Bronchial epithelial cell (primary cell): ENCODE measurements at places on chromosomes 6 and 20. TPM values are rescaled to one million over a fixed set of nuclear protein-coding genes. Genes with fewer than 3 reads are reported as not detected.
A peak's percentile ranks its signal among the peaks of the same experiment; 100 is the strongest.

GRCh38 chr20:59696476-59696875, 92.1 kb downstream of the PHACTR3 start:
- no peak for DNase-seq

DNA sequence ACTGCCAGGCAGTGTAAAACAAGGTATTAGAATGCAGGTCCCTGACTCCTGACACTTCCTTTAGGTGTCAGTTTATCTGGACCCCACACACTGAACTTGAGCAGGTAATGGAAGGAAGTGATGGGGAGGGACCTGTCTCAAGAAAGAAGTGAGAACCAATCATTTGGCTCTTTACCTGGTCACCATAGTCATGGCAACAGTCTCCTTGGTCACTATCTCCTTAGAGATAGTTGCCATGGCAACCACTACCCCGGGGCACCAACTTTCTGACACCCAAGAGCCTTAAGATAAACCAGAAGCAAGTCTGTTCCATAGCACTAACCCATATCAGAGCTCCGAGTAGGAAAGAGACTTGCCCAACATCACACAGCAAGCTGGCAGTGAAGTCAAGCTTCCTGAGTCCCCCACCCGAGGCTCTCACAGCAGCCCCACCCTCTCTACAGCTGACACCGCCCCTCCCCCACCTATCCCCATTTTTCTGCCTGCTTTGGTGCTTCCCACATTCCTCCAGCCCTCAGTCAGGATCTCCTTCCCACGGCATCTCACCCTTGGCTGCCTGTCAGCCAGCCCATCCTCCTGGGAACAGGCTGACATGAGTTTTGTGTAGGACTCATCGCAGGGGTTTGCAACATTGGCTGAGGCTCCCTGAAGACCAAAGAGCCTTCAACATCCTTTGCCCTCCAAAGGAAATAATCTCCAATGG, 16.3 kb upstream of the HM13 start:
- no peak for DNase-seq

- DNase-seq = peak; percentile 90
Observed at GRCh38 chr6:25193460-25194171, 85.6 kb upstream of the CARMIL1 start.

- peak; percentile 5 for DNase-seq
Observed at GRCh38 chr20:63009988-63010769, 3.4 kb upstream of the BHLHE23 start.

The OVOL2 gene
- total RNA-seq = 27.6 and 28.5 TPM in 2 replicates

DNA sequence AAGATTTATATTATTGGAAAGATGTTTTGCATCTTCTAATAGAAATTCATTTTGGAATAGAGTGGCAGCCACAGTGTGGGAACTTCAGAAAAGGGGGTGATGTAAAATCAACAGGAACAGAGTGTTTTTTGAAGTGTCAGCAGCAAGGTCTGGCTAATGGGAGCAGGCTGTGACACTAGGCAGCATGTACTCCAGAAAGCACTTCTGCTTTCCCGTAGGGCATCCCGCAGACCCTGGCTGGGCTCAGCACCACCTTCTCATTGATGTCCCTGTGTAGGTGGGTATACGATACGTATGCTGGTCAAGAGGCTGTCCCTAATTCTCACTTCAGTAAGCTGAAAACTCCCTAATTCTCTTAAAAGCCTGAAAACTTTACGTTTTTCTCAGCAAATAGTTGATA, 74.7 kb downstream of the EYA4 start:
- no peak for DNase-seq

The TREML2 gene
- under 0.01 TPM in 1 of 2 replicates, not detected in the other for total RNA-seq

The TRMT6 gene
- 15.8 and 18.4 TPM in 2 replicates for total RNA-seq

- peak; percentile 69 for DNase-seq
Observed at GRCh38 chr6:30154709-30155519, 6.1 kb downstream of the TRIM10 start.

GRCh38 chr6:90233994-90234393, 62.6 kb downstream of the BACH2 start:
- no peak for DNase-seq

The MAP7 gene
- total RNA-seq = 30.8 and 50.4 TPM in 2 replicates

DNA sequence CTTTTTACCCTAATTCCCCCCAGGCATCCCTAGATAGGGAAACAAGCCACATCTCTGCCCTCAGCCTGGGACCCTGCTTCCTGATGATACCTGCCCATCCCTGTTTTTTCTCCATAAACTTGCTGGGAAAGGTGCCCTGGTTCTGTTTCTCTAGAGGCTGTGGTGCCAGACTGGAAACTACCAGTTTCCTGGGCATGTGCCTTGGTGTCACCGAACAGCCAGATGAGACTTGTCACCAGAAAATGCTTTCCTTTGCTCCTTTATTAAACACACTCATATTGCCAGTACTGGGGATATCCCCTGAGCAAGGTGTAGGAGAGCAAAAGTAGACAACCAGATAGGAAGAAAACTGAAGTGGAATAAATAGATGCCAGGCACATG, 16.8 kb downstream of the SRSF3 start:
- no peak for DNase-seq

DNA sequence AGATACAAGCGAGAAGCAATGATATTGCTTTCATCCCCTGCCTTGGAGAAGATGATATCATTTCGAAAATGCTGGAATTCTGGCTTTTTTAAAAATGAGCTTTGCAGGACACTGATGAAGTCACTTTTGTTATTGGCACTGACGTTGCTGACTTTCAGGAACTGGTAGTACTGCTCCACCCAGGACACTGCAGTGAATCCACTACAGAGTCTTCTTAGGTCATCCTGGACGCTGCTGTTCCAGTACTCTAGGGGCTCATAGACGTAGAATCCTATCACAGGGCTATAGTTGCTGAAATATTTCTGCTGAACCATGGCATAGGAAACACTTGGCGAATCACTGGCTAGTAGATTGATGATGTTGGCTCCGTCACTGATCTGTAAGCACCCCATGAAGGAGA, 97.2 kb downstream of the OPN5 start:
- no peak for DNase-seq

The PPP1R3G gene
- total RNA-seq = 1.8 and 1.9 TPM in 2 replicates

DNA sequence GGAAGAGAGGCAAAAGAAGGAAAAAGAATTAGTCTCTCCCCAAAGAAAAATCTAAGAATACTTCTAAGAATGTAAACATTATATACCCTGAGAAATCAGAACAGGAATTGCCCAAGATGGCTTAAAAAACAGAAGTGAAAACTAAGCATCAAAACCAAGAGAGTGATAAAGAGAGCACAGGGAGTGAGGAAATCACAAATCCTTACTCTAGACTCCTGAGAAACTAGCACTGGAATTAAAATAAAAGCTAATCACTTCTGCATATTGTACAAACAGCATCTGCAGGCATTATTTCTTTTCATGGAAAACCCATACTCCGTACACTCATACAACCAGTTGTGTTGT, 285.7 kb downstream of the BTBD9 start:
- no peak for DNase-seq

DNA sequence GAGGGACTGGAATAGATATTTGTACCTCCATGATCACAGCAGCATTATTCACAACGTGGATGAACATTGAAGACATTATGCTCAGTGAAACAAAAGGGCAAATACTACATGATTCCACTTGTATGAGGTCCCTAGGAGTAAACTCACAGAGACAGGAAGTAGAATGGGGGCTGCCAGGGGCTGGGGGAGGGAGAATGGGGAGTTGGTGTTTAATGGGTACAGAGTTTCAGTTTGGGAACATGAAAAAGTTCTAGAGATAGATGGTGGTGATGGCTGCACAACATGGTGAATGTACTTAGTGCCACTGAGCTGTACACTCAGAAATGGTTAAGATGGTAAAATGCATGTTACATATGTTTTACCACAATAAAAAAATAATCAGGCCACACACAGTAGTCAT, 164.3 kb upstream of the RREB1 start:
- DNase-seq = no peak

DNA sequence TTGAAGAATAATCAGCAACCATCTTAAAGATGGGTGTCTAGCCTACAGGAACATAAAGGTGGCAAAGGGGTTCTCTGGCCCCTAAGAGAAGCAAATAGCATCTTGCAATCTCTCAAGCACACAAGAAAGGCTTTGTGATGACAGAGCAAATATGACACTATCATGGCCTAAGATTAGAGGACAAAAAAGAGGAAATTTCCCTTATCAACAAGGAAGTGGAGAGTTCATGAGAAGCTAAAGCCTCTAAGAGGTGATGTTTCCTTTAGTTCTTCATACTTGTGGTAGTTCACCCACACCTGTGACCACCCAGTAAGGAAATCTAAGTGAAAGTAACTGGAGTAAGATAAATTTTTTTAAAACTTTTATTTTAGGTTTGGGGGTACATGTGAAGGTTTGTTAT, 88.4 kb downstream of the OLIG3 start:
- DNase-seq = no peak

The OLIG3 gene
- total RNA-seq = not detected in 2 replicates

The STMN3 gene
- total RNA-seq = 0.26 TPM in 1 of 2 replicates, not detected in the other

GRCh38 chr6:140956571-140957369, 1176.0 kb upstream of the GJE1 start:
- DNase-seq = peak; percentile 28

DNA sequence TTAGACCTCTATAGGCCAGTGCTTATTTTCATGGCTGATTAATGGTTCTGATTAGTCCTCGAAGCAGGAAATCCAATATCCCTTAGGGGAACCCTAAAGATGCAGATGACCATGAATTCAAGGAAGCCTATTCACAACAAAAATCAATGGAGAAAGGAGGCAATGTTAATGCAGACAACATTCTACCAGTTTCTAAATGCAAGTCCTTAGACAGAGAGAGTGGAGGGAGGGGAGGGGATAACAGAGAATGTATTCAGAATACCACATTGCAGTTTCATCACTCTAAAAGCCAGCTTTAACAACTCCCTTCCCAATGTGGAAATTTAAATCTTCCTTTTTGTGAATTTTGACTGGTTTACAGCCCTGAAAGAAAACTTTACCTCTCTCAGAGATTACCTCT, 87.1 kb upstream of the POU3F2 start:
- DNase-seq = no peak

DNA sequence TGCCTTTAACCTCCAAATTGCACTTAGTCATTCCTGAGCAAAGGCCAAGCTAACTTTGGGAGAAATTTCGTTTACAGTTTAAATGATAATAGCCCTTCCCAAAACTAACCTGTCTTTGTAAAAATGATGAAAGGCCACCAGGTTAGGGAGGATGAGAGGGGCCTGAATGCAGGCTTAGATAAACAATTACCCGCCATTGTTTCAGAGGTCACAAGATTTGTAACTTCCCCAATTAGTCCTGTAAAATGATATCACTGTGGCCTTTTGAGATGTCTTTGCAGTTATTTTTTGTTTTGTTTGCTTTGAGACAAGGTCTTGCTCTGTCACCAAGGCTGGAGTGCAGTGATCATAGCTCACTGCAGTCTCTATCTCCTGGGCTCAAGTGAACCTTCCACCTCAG, 26.3 kb downstream of the GNL1 start:
- DNase-seq = no peak

DNA sequence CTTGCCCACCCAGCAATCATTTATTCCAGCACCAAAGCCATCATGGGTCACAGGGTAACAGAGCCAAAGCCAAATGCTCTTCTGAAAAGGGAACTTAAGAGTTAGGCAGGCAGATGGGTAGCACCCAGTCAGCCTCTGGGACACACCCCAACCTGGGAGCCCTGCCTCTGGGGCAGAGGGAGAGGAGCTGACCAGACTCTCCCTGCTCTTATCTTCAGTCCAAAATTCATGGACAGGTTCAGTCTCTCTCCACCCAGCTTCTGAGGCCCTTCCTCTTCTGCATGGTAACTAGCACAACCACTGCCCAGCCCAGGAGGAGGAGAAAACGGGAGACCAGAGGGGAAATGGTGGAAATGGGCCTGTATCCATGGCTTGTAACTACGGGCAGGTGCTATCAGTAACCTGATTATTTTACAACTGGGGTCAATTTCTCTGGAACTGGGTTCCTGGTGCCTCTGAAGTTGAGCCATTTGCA, 105.4 kb downstream of the NOL4L start:
- DNase-seq = no peak

The VARS1 gene
- 40.8 and 53.2 TPM in 2 replicates for total RNA-seq

- no peak for DNase-seq
Observed at GRCh38 chr20:63974402-63975200, 4.8 kb downstream of the SAMD10 start.
